Stimulated activated CD8-positive, alpha-beta memory T cell treated with anti-CD3 and anti-CD28 coated beads, Interleukin-7, amount 100 ng/mL, for 1 hour (primary cell): ENCODE measurements at places on chromosomes 2 and 18.

DNA sequence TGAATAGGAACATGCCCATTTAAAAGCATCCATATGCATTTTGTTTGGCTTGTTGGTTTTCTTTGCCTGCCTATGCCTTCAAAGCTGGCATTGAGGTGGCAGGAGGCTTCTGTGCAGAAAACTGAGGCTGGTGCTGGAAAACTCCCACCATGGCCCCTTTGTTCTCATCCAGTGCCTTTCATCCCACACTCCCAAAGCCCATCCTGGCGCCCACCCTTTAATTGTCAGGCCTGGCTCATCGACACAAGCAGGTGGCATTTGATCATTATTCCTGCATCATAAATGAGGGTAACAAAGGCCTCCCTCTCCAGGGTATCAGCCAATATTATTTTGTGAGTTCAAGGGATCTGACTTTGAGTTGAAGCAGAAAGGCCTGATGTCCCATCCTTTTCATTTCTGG lies 24.7 kb upstream of the ANXA4 start:
- DNase-seq: no peak

- peak; percentile 25 for DNase-seq
These were observed 138.0 kb downstream of the CTIF start for GRCh38 chr18:48676756-48677368.

DNA sequence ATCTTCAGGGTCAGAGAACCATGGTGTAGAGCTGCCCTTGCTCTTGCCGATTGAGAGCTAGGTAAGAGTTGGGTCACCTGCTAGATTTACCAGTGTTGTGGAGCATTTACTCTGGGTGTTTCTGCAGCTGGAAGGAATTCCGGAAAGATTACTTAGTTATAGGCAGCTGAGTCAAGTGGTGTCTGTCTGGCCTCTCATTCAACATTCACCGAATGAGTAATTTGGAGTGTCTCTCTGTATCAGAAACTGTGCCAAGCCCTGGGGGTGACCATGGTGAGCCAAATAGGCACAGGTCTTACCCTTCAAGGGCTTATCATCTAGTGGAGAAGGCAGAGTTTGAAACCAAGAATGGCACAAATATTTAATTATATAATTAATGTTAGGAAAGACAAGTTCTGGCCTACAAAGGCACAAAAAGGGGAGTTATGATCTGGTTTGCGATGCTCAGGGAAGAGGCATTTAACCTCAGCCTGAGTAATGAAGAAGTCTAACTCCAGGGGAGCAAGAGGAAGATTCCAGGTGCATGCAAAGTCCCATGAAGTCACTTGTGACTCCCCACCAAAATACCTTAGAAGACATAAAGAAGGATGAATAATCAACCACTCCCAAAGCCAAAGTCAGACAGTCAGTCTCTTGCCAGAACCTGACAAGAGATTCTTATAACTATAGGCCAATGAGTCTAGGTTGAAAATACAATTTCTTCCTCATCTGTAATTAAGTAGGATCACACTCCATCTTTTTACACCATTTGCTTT lies 12.5 kb downstream of the SETBP1 start:
- no peak for DNase-seq

- no peak for DNase-seq
These were observed 179.2 kb downstream of the RIT2 start for GRCh38 chr18:42936289-42936688.

DNA sequence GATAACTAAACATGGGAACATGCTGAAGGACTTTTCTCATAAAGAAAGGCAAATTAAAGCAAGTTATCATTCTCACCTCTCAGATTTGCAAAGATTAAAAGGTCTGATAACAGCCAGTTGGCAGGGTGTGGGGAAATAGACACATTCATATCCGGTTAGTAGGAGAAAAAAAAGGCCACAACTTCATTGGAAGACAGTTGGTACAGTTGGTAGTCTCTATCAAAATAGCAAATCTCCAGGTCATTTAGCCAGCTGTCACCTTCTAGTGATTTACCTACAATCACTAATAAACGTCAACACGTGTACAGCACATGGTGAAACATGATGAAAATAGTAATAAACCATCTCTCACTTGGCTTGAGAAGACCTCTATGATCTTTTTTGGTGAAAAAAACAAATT lies 16.6 kb downstream of the INPP5D start:
- no peak for DNase-seq

- DNase-seq: no peak
These were observed 22.6 kb downstream of the DIPK1C start for GRCh38 chr18:74434466-74434865.

- no peak for DNase-seq
These were observed 48.0 kb upstream of the RAB1A start for GRCh38 chr2:65177751-65178442.

DNA sequence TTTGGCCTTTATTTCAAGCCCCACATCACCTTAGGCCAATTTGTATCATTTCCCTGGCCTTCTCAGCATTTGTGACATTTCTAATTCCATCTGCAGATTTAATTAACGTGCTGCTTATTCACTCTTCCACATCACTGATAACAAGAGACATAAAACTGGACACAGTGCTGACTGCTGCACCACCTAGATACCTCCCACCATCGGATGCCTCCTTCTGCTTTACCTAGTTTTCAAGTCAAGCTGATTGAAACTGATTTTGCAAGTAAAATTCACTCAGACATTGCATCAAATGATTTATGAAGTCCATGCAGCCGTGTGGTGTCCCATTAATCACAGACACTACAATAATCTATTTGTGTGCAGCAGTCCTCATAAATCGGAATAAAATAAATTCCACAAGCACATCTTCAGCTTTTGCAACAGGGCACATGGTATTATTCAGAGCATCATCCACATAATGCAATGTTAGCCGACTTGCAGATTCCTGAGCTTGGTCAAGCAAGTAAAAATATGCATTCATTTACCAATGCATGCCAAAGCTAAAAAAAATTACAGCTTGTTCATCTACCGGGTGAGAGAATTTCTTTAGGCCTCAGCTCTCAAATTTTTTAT lies 15.9 kb upstream of the CRIM1 start:
- DNase-seq: no peak

DNA sequence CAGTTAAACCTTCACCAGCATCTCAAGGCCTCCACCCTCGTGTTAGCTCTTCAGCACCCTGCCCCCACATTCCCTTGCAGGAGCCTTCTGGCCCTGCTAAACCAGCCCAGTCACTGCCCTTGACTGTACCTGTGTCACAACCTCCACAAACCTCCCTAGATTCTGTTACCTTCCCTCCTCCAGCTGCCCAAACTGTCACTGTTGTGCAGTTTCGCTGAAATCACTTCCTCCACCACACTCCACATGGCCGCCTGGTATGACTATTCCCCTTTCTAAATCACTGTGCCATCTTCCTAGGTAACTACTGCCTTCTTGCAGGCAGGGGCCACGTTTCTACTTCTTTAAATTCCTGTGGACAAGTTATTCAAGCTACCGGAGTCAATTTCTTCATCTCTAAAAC lies 160.2 kb downstream of the GALNT14 start:
- no peak for DNase-seq

DNA sequence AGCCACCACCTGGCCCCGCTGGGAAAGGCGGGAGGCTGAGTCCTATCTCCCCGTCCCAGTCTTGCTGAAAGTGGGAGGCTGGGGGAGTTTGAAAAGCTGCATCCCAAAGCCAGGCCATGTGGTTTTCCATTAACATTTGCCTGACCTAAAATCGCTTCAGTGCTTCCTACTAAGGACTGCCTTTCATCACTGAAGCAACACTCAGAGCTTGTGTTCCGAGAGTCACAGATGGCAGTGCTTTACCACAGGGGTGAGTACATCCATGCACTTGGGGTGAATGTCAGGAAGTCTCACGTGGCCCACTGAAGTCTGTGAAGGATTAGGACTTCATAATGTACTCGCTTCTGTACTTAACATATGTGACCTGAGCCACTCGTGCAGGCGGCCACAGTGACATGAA lies 43.3 kb downstream of the PXDN start:
- no peak for DNase-seq

GRCh38 chr2:8306530-8307351 lies 375.1 kb upstream of the ID2 start:
- DNase-seq: no peak

GRCh38 chr18:71068338-71068737 lies 779.5 kb downstream of the SOCS6 start:
- DNase-seq: no peak

- no peak for DNase-seq
These were observed 26.6 kb downstream of the ONECUT2 start for GRCh38 chr18:57461652-57462269.
